T-helper 17 cell (primary cell): ENCODE measurements at places on chromosomes 1 and 21. TPM values are rescaled to one million over a fixed set of nuclear protein-coding genes. Genes with fewer than 3 reads are reported as not detected.

ADIPOR1 gene
- 126 TPM for total RNA-seq

KLF17 gene
- total RNA-seq = not detected

S100B gene
- not detected for total RNA-seq

USH2A gene
- not detected for total RNA-seq

FBLIM1 gene
- total RNA-seq = not detected

- H3K27me3 ChIP-seq = peaks cover 12% of the 10 kb centered on the region
- DNase-seq = no peak
- H3K36me3 ChIP-seq = no peaks in the 10 kb centered on the region
- H3K4me1 ChIP-seq = no peaks in the 10 kb centered on the region
Measured at GRCh38 chr1:14626869-14627607, 28.6 kb downstream of the KAZN start.

DNA sequence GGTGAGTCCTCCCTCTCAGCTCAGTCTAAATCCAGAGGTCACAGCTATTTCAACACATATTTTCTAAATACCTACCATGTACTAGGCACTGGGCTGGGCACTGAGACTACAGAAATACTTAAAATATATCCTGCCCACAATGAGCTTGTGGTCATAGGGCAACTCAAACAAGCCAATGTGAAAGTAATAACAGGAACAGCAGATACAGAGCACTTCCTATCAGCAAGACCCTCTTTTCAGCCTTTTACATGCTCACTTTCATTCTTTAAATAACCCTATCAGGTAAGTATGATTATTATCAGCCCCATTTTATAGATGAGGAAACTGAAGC, 71.9 kb downstream of the CD34 start:
- H3K4me3 ChIP-seq = no peak overlapping the region
- DNase-seq = no peak
- H3K36me3 ChIP-seq = peaks cover 7% of the 10 kb centered on the region

DNA sequence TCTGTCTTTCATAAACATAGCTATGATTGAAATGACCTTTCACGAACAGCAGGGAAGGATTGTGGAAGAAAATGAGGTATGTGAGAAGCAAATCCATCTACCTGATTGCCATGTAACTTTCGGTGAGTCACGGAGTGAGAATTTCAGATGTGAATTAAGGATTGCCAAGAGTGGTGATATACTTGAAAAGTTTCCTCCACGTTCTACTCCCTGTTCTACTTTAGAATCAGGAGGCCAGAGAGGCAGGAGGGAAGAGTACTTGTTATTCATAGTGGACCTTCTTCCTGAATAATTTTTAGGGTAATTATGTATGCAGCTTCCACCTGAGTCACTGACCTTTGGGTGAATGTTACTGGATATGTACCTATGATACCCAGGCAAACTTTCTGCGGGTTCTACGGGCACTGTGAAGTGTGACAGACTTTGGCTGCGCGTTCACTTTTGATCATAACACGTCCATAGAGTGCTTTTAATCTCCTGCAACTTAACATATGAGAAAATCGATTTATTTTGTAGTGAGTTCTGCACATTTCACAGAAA, 2.6 kb upstream of the KCNE1 start:
- H3K27ac ChIP-seq = no peak overlapping the region
- DNase-seq = no peak
- H3K36me3 ChIP-seq = peaks cover 3% of the 10 kb centered on the region

DNA sequence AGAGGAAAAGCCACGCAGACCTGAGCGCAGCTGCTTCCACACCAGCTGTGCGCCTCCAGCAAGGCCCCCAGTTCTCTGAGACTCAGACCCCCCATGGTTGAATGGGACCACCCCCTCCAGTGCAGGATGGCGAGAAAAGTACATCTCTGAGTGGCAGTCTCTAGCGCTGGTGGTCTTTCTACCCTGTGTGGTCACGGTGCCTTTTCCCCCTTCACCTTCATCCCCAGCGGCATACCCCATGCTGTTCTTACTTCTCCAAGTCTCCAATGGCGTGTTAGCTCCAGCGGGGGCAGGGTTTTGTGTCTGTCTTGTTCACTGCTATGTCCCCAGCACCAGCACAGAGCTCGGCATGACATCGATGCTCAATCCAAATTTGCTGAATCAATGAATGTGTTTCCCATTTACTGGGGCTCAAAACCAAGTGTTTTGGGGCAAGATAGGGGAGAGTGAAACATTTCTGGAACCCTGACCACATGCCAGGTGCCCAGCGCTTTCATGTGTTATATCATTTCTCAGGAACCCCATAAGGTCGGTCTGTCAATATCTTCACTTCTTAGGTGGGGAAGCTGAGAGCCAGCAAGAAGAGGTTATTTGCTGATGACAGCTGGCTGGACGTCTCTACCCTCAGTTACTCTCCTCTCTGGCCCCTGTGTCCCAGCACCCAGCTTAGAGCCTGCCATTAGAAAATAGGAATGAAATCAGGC, 959 bp upstream of the SDC3 start:
- H3K36me3 ChIP-seq = peaks cover 2% of the 10 kb centered on the region
- H3K27me3 ChIP-seq = peaks cover 45% of the 10 kb centered on the region
- H3K4me1 ChIP-seq = peaks cover 13% of the 10 kb centered on the region

DNA sequence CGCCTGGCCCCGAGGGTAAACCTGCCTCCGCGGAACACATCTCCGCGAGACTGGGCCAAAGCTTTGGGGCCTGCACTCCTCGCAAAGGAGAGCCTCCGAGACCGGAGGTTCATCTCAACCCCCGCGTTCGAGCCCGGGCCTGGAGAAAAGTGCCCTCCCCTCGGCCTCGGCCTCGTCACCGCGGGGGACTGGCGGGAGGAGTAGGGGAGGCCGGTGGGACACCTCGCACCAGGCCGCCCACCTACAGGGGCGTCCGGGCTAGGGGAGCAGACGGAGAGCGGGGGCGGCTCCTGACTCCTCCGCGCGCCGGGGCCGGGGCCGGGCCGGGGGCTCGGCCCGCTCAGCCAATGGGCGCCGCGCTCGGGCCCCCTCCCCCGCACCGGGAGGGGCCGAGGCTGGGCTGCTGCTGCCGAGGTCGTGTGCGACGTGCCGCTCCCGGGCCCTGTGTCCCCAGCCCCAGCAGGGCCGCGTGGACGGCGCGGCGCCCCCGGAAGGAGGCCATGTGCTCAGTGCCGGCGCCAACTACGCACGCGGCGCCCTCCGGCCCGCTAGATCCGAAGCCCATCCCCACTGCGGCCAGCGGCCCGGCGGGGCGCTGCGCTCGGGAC, 684 bp downstream of the SLC2A1 start:
- peaks cover 12% of the 10 kb centered on the region for H3K36me3 ChIP-seq
- DNase-seq = peak; percentile 29
- peaks cover 11% of the 10 kb centered on the region for H3K27me3 ChIP-seq
- H3K4me3 ChIP-seq = peak overlapping the region; percentile 95
- peaks cover 49% of the 10 kb centered on the region for H3K4me1 ChIP-seq
- peak overlapping the region; percentile 95 for H3K27ac ChIP-seq

DNA sequence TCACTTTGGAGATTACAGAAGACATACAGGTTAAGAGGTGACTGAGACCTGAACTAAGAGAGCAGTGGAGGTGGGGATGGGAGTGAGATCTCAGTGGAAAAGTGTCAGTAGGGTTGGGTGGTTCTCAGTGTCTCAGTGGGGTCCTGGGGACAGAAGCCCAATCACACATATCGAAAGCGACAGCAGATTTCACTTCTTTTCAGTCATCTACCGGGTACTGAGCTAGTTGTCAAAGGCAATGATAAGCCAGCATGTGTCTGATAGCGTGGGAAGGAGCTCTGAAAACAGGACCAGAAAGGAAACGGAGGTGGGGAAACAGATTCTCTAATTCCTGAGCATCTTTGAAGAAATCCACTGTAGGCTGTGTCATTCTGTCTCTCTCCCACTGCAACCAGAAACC, 59.5 kb downstream of the RHOU start:
- H3K27ac ChIP-seq = no peak overlapping the region
- H3K4me3 ChIP-seq = no peak overlapping the region
- peaks cover 11% of the 10 kb centered on the region for H3K4me1 ChIP-seq
- H3K27me3 ChIP-seq = no peaks in the 10 kb centered on the region
- no peak for DNase-seq
- peaks cover 2% of the 10 kb centered on the region for H3K36me3 ChIP-seq

DNA sequence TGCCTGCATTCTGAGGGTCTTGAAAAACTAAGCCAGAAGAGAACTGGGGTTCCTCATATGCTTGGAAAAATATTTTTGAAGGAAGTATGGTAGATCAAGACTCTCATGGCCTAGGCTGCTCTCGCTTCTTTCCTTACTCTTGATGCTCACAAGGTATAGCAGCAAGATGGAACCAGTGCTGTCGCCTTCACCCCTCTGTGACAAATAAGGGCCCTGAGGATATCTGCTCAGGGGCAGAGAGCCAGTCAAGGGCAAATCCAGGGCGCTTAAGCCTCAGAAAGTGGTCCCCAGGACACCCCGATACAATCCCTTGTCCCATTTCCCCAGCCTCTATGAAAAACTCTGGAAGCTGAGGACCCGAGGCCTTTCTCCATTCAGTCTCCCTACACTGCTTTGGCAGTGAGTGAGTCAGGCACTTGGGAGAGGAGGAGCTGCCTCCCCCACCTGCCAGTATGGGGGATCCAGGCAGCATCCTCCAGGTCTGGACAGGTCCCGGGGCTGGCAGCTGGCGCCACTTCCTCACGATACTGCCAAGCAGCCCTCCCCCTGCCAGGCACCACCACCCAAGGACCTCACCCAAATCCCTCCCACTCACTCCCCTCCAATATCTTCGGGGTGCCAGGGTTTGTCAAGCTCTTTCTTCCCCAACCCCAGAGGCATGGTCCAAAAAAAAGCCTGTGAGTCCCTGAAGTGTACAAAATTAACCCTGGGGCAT, 1.3 kb downstream of the IGSF9 start:
- DNase-seq = no peak
- peaks cover under 1% of the 10 kb centered on the region for H3K36me3 ChIP-seq
- H3K4me3 ChIP-seq = peak overlapping the region; percentile 89

- peak; percentile 34 for DNase-seq
- no peak overlapping the region for H3K4me3 ChIP-seq
- H3K36me3 ChIP-seq = peaks cover 4% of the 10 kb centered on the region
- H3K4me1 ChIP-seq = peaks cover 8% of the 10 kb centered on the region
- no peak overlapping the region for H3K27ac ChIP-seq
- peaks cover 25% of the 10 kb centered on the region for H3K27me3 ChIP-seq
Measured at GRCh38 chr1:18575620-18576019, 55.0 kb upstream of the PAX7 start.

DNA sequence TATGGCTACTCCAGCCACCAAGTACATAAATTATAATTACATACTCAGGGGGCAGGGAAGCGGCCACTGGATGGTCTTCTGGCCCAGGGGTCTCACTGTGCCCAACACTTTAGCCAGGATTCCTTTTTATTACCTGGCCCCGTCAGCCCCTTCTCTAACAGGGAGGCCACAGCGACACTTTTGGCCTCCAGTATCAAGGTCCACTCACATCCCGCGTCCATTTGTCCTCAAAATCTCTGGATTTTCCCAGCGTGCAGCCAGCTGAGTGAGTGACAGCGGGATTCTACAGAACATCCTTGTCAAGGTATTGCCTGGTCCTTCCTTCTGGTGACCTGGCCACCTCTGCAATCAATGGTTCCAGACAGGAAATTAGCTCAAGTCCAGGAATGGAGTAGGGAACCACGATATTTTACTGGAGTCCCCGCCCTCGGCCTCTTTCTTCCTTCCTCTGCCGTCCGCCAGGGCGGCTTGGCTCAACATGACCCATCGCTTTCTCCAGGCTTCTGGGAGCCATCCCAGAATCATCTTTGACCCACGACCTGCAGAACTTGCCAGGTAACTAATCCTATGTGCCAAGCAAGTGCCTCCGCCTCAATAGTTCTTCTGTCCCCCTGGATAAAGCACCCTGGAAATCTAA, 2.7 kb upstream of the COL6A2 start:
- no peak overlapping the region for H3K27ac ChIP-seq
- peaks cover 8% of the 10 kb centered on the region for H3K27me3 ChIP-seq
- H3K4me1 ChIP-seq = peaks cover 10% of the 10 kb centered on the region
- H3K4me3 ChIP-seq = no peak overlapping the region

DNA sequence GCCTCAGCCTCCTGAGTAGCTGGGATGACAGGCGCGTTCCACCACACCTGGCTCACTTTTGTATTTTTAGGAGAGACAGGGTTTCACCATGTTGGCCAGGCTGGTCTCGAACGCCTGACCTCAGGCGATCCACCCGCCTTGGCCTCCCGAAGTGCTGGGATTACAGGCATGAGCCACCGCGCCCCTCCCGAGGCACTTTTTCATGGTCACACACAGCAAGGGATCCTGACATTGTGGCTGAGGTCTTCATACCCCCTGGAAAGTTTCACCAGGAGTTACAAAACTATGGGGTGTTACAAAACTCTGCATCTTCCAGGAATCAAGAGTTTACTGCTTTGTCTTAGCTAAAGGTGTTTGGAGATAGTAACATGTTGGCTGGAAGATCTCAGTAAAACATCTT, 234.3 kb upstream of the TMEM51 start:
- DNase-seq = no peak
- H3K4me3 ChIP-seq = no peak overlapping the region
- no peaks in the 10 kb centered on the region for H3K36me3 ChIP-seq
- H3K27ac ChIP-seq = no peak overlapping the region

- H3K27ac ChIP-seq = no peak overlapping the region
- no peak for DNase-seq
- no peaks in the 10 kb centered on the region for H3K4me1 ChIP-seq
- no peak overlapping the region for H3K4me3 ChIP-seq
- no peaks in the 10 kb centered on the region for H3K36me3 ChIP-seq
Measured at GRCh38 chr1:232084584-232085223, 458.1 kb downstream of the DISC1 start.

GRCh38 chr1:232786845-232787455, 18.3 kb upstream of the MAP10 start:
- H3K27me3 ChIP-seq = peaks cover 21% of the 10 kb centered on the region
- no peak overlapping the region for H3K27ac ChIP-seq
- H3K36me3 ChIP-seq = no peaks in the 10 kb centered on the region
- no peaks in the 10 kb centered on the region for H3K4me1 ChIP-seq
- H3K4me3 ChIP-seq = no peak overlapping the region
- no peak for DNase-seq

DNA sequence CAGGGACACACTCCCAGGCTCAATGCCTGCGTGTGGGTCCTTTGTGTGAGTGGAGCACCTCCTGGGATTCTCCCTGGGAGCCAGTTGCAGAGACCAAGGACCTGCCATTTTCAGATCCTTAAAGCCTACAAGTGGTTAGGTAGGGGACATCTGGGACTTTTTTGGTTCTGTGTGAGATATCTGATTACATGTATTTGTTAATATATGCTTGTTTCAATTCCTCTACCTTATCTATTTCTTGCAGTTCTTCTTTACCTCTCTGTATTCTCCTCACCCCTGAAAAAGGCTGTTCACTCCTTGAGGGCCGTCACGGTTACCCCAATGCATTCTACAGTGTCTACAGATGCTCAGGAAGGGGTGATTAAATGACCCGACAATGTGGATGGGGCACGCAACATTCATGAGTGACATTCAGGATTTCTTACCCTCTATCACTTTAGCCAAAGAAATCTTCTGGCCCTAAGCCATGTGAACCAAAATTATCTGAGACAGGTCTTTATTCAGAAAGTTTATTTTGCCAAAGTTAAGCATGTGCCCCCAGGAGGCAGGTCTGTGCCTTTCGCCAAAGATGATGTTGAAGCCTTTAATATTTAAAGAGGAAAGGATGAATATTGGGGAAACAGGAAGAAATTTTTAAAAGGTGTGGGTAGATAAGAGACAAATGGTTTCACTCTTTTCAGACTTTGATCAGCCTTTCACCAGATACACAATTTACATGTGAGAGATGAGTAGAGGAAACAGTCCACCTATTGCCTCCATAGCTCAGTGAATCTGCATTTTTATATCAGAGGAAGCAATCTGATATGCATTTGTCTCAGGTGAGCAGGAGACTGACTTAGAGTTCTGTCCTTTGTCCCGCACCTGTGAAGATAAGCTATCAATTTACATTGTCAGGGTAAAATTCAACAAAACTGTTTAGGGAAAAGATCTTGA, 44.6 kb upstream of the MPZL1 start:
- H3K36me3 ChIP-seq = peaks cover 5% of the 10 kb centered on the region
